BJ (cell line): ENCODE measurements at places on chromosomes 1 and 21. TPM values are rescaled to one million over a fixed set of nuclear protein-coding genes. Genes with fewer than 3 reads are reported as not detected.
A peak's percentile ranks its signal among the peaks of the same experiment; 100 is the strongest.

TMEM269 gene
- not detected in 2 replicates for polyA plus RNA-seq

DMBX1 gene
- polyA plus RNA-seq: not detected in 2 replicates

GJB4 gene
- polyA plus RNA-seq: not detected in 2 replicates

FCGR3A gene
- not detected in 2 replicates for polyA plus RNA-seq

DNA sequence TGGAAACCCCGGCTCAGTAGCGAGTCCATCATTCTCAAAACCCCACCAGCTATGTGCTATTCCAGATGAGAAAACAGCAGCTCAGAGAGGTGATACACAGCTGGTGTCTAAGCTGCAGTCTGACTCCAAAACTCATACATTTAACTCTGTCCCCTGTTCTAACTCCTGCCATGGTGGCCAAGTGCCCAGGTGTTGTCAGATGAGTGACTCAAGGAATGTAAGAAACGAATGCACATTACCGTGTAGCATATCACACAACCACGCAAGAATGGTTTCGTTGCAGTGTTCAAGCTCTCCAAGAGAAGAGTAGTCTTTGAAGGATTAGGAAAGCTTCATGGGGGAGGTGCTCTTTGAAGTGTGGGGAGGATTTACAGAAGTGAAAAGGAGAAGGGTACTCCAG, 4.7 kb upstream of the XKR8 start:
- DNase-seq: no peak

GRCh38 chr1:203478231-203478630, 2.6 kb downstream of the PRELP start:
- DNase-seq: no peak

- DNase-seq: no peak
These were observed 411.9 kb upstream of the PKN2 start for GRCh38 chr1:88272216-88272615.

DNA sequence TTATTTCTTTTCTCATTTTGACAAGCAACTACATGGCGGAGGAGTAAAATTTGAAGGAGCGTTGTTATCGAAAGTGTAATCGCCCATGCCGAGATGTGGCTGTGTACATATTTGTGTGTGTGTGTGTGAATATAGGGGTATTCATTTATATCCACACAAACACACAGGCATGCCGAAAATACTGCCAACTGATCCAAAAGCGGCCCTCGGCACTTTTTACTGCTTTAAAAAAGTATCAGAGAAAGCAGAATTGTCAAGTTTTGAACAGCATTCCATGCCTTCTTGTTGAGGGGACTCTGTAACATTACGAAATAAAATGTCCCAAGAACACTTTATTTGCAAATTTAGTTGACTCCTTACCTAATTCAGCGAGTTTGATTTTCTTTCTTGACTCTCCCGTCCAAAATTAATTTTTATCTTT, 1.1 kb downstream of the PBX1 start:
- DNase-seq: no peak

GRCh38 chr1:12179111-12179519, 12.3 kb downstream of the TNFRSF1B start:
- no peak for DNase-seq

GRCh38 chr1:156420205-156421061, 51.4 kb downstream of the RHBG start:
- DNase-seq: no peak

DNA sequence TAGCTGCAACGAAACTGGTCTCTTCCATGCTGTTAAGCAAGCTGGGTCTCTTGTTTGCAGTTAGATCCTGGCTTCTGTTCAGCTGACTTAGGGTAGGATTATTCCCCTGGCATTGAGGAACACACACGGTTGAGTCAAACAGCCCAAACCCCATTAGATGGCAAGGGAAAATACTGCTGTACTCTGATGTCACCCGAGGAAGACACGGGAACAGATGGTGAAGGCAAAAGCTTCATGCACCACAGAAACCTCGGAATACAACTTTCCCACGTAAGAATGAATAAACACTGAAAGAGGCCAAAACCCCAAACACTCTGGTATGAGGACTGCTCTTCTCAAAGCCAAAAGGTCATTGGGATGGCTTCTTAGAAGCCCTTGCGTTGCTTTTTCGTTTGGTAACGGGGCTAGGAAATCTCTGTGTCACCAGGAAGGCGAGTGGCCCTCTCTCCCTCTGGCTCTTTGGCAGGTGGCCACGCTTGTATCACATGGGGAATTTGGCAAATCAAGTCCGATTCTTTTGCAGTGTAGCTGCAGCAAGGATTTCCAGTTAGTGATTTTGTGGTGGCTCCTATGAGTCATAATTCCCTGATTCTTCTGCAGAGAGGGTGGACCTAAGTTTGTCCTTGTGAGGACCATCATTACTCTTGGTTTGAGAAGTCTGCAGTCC, 16.7 kb upstream of the LYST start:
- peak; percentile 99 for DNase-seq

DNA sequence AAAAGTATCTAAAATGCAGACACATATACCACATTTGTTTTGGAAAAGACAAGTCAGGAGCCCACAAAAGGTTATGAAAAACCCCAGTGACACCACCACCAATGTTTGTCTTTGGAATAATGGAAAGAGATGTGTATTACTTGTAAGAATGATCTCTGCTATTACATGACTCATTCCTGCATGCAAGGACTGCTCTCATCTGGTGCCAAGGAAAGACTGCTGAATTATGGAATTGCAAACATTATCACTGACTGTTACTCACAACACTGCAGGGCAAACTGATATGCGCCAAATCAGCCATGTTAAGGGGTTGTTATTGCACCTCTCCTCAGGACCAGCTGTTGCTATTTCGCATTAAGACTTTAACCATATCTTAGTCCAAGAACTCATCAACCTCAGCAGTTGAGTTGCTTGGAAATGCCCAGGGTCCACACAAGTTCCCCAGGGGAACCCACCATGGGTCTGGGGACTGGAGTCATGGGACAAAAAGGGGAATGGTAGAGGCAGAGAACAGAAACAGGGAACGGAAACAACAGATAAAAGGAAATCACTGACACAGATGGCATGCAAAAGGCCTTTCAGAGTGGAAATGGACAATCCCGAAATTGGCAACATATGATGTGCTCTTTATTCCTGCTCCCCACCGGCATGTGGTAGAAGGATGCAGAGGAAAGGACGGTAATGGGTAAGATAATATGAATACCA, 34.4 kb downstream of the CAPZB start:
- peak; percentile 84 for DNase-seq

GRCh38 chr1:12435639-12436344, 182.2 kb downstream of the DHRS3 start:
- DNase-seq: no peak

- DNase-seq: no peak
These were observed 39.6 kb downstream of the UCHL5 start for GRCh38 chr1:193019442-193020026.

DNA sequence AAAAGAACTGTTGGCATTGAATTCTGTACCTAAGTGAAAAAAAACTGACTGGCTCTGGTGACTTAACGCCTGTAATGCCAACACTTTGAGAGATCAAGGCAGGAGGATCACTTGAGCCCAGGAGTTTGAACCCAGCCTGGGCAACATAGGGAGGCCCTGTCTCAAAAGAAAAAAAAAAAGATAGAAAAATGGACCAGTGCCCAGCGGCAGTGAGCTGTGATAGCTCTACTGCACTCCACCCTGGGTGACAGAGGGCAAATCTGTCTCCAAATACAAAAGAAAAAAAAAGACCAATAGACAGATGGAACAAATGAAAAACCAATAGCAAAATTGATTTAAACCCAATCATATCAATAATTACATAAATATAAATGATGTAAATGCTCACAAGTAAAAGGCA, 674 bp upstream of the AKR7A3 start:
- DNase-seq: no peak

DNA sequence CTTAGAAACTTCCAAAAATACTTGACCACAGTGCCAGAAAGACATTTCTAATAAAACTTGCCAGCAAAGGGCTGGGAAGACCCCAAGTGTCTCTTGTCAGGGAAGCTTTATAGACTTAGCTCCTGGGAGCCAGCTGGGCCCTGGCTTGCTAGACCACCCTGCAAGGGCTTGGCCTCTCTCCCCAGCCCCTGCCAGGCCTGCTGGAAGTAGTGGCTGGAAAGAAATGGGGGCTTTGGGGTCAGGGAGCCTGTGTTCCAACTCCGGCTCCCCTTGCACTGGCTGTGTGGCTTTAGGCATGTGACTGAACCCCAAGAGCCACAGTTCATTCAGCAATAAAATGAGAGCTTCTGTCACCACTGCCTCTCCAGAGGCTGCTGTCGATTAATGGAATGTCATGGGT, 31.1 kb downstream of the H3-3A start:
- no peak for DNase-seq

DNA sequence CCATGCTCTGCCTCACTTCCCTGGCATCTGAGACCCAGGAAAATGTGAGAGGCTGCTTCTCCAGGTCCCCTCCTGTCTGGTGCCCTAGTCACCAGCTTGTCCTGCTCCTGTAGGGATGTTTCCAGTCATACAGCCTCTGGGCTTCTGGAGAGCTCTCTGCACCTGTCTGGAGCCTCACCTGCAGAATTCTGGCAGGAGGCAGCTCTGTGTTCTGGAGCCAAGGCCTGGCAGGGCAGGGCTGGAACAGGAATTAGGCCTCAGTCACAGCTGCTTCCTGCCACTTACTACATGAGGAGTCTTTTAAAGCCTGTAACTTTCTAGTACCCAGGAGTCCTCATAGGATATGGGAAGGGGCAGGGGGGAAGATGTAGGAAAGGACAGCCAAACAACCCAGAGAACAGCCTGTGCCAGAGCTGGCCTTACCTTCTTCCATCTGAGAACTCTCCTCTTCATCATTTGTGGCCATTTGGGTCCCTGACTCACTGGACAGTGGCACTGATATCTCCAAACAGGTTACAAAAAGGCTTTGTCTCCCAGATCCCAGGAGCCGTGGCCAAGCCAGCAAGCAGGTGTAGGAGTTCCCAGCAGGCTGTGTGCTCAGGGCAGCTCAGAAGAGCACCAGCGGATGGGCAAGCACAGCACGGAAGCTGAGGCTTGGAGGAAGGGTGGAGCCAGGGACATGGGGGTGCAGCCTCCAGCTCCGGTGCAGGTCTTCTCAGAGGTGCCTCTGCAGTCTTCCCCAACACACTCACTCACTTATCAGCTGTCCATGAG, 31.4 kb upstream of the ARTN start:
- DNase-seq: no peak

GRCh38 chr21:16535102-16535422, 805.3 kb downstream of the USP25 start:
- DNase-seq: no peak

GRCh38 chr1:75083848-75084514, 50.2 kb upstream of the LHX8 start:
- DNase-seq: peak; percentile 47

- DNase-seq: no peak
These were observed 58.0 kb downstream of the NGF start for GRCh38 chr1:115280064-115280463.

DNA sequence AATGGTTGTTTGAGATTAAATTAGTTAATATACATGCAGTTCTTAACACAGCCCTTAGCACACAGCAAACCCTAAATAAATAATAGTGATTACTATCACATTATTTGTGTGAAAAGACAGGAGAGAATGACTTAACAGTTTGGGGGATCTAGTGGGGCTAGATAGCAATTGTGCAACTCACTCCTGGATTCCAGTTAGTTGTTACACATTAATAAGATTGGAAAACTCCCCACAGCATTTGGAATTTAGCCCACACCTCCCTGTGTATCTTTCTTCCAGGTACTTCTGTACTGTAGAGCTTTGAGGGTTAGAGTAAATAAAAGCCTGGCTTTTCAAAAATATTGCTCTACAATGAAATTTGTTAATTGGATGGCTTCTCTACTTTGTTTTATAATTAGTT, 93.2 kb downstream of the KCTD3 start:
- no peak for DNase-seq

DNA sequence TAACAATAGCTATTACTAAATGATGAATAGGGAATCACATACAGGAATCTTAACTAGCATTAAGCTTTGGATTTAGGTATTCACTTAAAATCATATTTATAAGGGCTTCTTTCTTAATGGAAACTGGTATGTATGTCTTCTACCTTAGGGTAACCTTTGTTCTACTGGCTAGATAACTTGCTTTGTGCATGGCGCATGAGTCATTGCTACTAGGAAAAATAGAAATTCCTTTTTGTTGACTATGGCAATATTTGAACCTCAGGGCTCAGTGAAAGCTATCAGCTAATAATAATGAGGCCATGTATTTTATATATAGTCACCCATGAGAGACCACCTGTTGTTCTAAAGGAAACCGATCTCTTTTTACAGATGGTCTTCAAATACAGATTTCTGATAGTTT, 72.5 kb downstream of the RPS6KC1 start:
- no peak for DNase-seq

DNA sequence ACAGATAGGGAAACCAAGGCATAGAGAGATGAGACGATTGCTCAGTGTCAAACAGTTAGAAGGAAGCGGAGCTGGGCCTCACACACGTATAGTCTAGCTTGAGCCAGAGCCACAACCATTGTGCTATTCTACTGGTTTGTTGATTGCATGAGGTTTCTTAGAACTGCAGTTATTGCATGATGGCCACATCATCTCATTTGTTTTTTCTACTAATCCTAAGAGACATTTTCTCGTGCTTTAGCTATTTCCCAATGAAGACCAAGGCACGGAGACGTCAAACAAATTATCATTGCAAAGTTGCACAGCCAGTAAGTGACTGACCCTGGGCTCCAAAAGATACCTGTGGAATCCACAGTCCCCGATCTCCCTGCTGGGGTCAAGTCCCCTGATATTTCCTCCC, 25.1 kb upstream of the ZNF362 start:
- no peak for DNase-seq

GRCh38 chr1:109877317-109877771, 33.3 kb upstream of the CSF1 start:
- DNase-seq: peak; percentile 87

DNA sequence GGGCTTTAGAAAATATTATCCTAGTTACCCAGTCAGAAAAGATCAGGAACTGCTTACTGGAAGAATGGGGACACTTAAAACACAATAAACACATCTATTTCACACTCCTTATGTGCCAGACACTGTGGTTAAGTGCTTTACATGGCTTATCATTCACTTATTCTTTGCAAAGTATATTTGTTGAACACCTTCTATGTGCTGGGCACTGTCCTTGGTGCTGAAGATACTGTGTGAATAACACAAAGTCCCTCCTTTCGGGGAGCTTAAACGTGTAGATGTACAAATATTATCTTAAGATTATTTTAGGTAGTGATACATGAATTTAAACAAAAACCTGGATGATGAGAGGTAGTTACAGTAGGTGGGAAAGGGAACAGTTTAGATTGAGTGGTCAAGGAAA, 169.3 kb downstream of the ST6GALNAC5 start:
- DNase-seq: no peak

GRCh38 chr21:40602080-40602479, 244.9 kb downstream of the DSCAM start:
- no peak for DNase-seq

DNA sequence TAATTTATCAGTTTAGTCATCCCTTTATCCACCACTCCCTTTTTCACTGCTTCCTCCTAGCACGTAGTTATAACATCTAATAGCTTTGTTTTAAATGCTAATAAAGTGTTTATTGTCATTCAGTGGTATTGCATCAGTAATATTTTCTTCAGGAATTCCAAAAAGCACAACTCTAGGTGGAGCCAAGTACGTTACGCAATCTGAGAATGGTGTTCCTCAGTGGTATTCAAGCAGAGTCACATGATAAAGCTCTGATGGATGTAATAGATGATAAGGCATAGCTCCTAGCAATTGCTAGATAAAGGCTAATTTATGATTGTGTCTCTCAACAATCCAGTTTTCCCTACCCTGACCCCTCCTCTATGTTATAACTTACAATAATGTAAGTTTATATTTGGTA, 494.6 kb upstream of the ADGRL4 start:
- DNase-seq: no peak
